NK-92 treated with Interleukin-12 subunit alpha and Interleukin-12 subunit beta, amount 100 ng/mL, for 24 hours (cell line): ENCODE measurements at places on chromosomes 11 and 22.

- DNase-seq: no peak
Observed at GRCh38 chr22:25655371-25655935, 86.5 kb upstream of the MYO18B start.

DNA sequence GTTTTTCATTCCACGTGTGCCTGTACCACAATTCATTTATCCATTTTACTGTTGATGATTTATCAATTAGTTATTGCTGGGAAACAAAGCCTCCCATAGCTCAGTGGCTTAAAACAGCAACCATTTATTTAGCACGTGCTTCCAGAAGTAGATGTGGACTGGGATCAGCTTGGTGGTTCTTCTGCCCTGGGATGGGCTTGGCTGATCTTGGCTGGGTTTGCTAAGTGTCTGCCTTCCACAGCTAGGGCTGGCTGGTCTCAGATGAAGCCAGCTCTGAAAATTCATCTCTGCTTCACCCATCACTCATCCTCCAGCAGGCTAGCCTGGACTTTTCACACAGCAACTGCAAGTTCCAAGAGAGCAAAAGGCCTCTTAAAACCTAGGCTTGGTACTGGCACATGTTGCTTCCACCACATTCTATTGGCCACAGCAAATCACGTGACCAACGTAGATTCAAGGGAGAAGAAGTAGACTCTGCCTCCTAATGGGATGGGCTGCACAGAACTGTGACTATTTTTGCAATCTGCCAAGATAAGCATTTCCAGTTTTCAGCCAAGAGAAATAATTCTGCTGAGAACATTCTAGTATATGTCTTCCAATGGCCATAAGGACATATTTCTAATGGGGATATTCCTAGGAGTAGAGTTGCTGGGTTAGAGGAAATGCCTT is 124.9 kb downstream of the MN1 start:
- no peak for DNase-seq

DNA sequence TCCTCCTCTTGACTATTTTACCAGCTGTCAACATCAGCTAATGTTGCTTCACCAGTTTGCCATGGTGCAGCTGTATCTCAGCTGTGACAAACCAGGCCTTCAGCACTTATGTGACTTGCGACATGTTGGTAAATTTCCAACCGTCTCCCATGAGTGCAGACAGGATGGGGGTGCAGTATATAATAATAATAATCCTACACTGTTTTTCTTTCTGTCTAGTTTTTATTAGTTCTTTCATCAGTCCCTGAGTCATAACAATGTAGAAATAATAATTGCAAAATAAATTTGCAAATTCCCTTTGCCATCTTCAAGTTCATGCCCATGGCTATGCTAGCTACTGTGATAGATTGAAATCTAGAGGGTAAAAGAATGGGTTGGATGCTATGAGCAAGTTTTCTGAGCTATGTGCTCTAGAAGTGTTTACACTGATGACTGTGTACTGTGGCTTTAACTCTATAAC is 4.9 kb downstream of the MMP13 start:
- DNase-seq: no peak

- no peak for DNase-seq
Observed at GRCh38 chr22:23485490-23485889, 94.6 kb downstream of the IGLL1 start.

DNA sequence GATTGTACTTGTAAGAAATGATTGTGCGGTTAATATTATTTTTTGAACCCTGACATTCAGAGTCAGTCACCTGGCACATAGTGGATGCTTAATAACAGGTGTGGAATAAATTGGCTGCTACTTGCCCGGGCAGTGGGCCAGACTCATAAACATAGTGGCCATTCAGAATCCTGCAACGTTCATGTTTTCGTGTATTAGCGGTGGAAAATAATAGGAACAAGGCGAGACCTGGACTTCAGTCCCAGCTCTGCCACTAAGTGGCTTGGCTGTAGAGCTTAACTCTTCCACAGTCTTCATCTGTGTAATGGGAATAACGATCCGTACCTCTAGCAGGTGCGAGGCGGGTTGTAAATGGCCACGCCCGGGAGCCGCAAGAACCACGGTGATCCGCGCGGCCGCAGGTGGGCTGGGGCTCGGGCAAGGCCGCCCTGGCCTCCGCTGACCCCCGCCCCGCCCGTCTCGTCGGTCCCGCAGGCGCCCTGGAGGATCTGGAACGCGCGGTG is 761 bp upstream of the TMEM25 start:
- no peak for DNase-seq

GRCh38 chr22:37240941-37241320 is 3.1 kb downstream of the RAC2 start:
- no peak for DNase-seq

- DNase-seq: no peak
Observed at GRCh38 chr11:61068581-61068980, 33.7 kb upstream of the CD5 start.

DNA sequence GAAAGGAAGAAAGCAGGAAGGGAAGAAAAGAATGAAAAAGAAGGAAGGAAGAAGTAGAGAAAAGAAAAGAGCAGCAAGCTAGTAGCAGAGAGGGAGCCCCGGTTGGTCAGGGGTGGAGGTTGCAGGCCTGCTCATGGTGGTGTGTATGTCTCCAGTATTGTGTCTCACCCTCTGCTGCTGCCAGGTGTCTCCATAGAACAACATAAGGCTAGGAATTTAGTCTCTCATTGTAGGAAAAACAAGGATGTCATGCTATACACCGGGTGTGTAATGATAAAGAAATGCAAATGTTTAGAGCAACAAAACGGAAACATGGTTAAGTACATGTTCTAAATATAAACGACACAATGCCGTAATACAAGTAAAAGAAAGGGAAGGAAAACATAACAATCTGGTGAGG is 342.5 kb downstream of the NTM start:
- DNase-seq: no peak

- DNase-seq: no peak
Observed at GRCh38 chr11:12673601-12673923, 659 bp upstream of the TEAD1 start.

DNA sequence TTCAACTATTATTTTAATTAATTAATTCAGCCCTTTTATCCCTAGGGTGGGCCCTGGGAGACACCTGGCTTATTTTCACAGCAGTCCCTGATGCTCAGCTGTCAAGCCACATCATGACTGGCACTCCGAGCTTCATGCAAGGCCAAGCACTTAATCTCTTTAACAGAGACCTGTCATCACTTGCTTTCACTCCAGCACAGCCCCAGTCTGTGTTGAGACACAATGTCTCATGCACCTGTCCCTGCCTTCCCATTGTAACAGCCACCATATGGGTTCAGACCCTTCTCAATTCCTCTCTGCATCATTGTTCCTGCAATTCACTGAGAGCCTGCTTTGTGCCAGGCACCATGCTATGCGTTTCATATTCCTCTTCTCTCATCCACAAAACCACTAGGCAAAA is 222.2 kb upstream of the TENM4 start:
- no peak for DNase-seq

DNA sequence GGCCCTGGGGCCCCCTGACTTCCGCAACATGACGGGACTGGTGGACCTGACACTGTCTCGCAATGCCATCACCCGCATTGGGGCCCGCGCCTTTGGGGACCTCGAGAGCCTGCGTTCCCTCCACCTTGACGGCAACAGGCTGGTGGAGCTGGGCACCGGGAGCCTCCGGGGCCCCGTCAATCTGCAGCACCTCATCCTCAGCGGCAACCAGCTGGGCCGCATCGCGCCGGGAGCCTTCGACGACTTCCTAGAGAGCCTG is 992 bp downstream of the LRFN4 start:
- no peak for DNase-seq

GRCh38 chr11:36588099-36588498 is 6.2 kb upstream of the IFTAP start:
- DNase-seq: no peak

- no peak for DNase-seq
Observed at GRCh38 chr22:27372969-27373670, 428.4 kb downstream of the MN1 start.

GRCh38 chr11:130522284-130522961 is 74.0 kb downstream of the ADAMTS15 start:
- DNase-seq: no peak

DNA sequence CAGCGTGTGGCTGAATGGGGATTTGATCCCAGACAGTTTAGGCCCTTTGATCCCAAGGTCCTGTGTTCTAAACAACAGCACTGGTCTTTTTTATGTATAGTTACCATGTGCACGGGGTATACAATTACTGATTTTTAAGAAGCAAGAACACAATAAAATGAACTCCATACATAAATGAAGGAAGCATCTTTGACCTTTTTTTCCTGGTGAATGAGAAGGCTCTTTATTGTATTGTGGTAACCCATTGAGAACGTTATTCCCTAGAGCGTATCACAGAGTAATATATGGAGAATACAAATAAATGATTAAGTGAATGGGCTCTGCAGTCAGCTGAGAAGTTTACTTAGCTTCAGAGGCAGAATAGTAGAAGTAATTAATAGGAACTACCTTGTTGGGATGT is 563.6 kb downstream of the NTM start:
- no peak for DNase-seq

- DNase-seq: no peak
Observed at GRCh38 chr11:103480421-103480820, 371.2 kb downstream of the DYNC2H1 start.

DNA sequence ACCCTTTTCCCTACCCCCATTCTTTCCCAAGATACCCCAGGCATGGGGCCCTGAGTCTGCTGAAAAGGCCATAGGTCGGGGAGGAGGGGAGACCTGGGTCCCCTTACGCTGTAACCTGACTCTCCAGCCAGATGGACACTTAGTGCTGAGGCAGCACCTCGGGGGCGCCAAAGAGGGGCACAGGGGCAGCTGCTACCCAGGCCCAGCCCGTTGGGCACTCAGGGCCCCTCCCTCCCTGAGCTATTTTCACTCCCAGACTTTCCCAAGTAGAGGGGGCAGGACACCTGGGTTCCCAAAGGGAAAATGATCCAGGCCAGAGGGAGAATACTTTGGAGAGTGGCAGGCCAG is 933 bp downstream of the ACTN3 start:
- no peak for DNase-seq

DNA sequence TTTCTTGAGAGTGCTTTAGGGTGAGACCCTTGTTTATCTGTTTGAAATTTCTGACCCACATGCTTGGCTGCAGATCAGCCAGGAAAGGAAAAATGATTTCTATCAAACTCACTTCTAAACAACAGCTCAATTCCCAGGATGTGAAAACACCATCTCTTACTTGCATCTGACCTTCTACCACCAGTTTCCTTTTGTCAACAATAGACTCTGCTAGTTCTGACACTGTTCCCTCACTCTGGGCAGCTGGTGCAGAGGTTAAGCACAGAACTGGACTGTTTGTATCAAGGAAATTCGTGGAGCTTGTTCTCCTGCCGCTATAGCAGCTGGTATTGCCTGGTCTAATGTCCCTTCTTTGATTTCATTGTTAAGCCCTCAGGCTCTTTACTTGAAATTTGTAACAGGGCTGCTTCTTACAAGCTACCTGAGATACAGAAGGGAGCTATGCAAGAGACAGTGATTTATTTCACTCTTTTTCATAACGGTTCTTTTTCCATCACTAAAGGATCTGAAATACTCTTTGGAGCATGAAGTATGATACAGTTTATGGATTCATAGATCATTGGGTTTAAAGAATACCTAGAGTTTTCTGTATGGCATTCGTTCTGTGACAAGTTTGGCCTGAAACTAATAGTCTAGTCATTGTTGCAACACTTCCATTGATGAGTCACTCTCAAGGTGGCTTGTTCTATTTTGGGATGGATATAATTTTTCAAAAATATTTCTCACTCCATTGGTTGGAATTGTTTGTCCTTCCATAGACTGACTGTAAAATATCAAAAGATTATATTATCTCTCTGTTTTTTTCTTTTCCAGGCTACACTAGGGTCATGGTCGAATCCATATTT is 178.2 kb upstream of the ZC3H12C start:
- DNase-seq: no peak
